ENCODE measurements at places on chromosomes 5 and 9.

DNA sequence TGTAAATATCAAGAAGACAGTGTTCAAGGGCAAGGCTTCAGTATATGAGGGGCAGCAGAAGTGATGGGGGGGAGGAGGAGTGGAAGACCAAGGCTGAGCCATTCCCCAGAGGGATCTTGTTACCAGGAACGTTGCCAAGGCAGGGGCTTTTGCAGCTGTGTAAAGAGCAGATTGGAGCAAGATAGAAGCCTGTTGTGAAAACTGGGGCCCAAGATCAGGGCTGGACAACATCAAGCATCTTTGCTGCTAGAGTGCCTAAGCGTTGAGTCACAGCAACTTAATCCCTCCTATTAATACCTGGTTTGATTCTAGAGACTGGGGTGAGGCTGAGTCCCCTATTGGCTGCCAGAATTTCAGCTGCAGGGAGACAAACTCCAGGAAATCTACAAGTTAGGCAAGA is 18.4 kb upstream of the ERCC6L2 start:
- DNase-seq: peak; percentile 78

DNA sequence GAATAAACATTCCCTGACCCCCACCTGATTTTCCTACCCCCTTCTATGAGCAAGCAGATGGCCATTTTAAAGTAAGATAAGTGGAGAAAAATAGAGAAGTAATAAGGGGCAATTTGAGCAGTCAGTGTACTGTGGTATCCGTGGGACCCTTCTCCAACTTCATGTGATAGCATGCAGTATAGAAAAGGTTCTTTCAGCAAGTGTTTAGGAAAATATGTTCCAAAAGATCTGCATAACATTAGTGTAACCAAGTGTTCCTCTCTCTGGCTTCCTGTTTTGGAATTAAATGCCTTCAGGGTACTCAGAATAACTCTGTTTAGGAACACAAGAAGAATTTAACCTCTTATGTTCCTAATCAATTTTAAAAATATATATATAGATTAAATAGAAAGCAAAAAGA is 134.9 kb downstream of the ATG10 start:
- no peak for DNase-seq

- no peak for DNase-seq
Observed at GRCh38 chr5:80961376-80962281, 1.5 kb downstream of the RASGRF2 start.

- peak; percentile 75 for DNase-seq
Observed at GRCh38 chr5:143837306-143837848, 25.4 kb downstream of the HMHB1 start.

- no peak for DNase-seq
Observed at GRCh38 chr5:13695076-13695712, 249.3 kb downstream of the DNAH5 start.

DNA sequence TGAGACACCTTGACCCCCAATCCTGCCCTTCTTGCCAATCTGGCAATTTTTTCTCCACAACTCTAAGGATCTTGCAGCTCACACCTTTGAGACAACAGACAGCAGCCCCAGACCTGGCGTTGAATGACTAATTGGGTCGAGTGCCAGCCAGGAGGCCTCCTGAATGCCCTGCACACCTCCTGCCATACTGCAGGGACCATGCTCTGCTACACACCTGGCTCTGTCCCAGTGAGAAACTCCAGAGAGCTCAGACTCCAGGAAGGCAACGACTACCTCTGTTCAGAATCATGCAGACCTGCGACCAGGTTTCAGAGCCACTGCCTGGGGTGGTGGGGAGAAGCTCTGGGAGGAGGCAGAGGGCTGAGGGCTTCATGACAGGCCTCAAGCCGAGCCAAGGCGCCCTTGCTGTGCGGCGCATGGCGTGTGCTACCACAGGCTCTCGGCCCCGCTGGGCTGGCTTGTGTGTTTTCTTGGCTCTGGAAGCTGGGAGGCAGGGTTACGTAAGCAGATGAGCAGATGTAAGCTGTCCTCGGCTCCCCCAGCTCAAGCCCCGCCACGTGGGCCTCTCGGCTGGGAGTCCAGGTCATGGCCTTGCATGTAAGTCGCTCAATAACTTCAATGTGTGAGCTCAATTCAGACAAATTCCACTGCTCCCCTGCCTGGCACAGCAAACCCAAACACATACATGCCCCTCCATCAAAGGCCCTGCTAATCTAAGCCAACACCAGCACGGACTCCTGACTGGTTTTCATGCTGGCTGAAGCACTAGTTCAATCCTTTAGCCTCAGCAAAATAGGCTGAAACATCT is 27.5 kb downstream of the B4GALT1 start:
- peak; percentile 83 for DNase-seq

GRCh38 chr5:168339109-168339771 is 47.8 kb downstream of the WWC1 start:
- DNase-seq: no peak

DNA sequence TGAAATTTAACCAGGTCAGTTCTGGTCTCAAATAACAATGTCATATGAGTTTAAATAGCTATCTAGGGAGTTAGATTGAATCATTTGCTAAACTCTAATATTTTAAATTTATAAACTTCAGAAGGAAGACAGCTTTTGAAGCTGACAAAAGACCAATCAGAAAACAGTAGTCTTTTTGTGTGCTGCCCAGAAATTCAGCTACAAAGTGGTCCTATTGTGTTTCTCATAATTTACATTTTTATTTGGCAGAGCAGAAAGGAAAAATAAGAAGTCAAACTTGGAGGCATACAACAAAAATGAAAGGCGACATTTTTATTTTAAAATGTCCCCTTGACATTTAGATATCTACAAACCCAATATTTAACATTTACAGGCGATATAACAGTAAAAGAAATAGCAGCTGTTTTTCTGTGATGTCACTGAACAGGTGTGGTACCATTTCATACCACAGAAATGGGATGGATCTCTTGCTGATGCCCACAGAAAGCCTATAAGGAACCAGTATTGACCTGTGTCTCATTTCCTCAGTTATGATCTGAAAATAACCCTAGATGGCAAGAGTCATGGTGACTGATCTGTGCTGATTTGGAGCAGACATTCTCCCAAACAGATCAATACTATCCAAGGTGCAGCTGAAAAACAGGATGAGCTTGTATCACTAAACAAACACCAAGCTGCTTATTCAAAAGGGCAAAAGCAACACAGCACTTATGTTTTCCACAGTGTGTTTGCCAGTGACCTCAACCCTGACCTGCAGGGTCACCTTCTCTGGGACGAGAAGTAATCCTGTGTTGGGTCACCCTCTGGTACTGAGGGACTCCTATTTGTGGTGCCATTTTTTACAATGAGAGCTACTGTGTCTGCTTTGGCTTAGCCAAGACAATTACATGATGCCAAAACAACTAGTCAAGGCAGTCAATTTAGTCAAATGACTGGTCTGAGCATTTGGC is 3.6 kb upstream of the FST start:
- no peak for DNase-seq

- DNase-seq: no peak
Observed at GRCh38 chr5:32733590-32734340, 22.6 kb downstream of the NPR3 start.

GRCh38 chr9:27460226-27461023 is 63.7 kb upstream of the IFNK start:
- DNase-seq: peak; percentile 44

GRCh38 chr9:114235033-114235661 is 79.8 kb downstream of the COL27A1 start:
- DNase-seq: no peak

- peak; percentile 50 for DNase-seq
Observed at GRCh38 chr5:149228618-149229297, 42.9 kb upstream of the AFAP1L1 start.
